ENCODE measurements at places on chromosomes 12 and 14.

GRCh38 chr12:26701604-26702215 is 131.3 kb downstream of the ITPR2 start:
- no peak for DNase-seq

DNA sequence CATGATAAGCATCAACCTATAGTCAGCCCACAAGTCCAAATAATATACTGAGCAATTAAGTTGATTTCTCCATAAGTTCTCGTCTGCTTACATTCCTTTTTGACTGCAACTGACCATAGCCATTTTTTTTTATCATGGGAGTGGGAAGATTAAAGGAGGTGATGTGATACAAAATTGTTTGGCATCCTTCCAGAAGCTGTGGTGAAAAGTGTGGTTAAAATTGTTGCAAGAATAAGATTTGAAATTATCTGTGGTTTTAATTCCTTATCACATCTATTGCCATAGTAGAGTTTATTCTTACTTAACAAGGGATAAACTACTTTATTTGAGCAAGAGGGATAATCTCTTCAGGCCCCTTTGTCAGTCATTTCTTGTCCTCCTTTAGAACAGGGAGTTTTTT is 50.7 kb downstream of the LIN52 start:
- DNase-seq = no peak

DNA sequence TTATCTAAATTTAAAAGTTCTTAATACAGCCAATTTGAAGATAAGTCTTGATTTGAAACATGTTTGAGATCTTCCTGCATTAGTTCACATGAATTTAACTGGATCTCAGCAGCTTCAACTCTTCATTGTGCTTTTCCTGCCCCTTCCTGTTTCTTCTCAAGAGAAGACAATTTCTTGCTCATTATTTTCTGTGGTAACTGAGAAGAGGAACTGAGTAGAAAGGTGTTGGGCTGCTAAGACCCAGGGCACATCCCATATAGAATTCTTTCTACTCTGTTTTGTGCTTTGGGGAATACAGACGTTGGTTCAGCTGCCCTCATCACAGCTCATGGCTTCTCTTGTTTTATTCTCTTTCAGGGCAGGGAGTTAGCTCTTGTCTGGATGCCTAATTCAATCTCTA is 110.2 kb downstream of the SNAPC1 start:
- no peak for DNase-seq

DNA sequence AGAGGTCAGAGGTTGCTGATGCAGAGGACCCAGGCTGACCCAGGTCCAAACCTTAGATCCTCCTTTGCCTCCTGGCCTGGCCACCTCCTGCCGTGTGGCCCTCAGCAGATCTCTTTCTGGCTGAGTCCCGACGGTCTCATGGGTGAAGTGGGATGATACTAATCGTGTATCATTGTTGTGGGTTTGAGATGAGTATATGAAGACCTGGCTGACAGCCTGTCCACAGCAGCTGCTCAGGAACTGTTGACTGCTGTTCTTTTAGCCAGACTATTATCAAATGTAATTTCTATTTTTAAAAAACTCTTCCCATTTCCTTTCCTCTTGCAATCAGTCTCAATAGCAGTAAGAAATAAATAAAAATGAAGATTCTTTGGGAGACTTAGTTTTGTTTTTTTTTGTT is 45.6 kb downstream of the ANKRD9 start:
- DNase-seq = no peak

- no peak for DNase-seq
Observed at GRCh38 chr12:51351913-51352532, 5.5 kb upstream of the CELA1 start.

DNA sequence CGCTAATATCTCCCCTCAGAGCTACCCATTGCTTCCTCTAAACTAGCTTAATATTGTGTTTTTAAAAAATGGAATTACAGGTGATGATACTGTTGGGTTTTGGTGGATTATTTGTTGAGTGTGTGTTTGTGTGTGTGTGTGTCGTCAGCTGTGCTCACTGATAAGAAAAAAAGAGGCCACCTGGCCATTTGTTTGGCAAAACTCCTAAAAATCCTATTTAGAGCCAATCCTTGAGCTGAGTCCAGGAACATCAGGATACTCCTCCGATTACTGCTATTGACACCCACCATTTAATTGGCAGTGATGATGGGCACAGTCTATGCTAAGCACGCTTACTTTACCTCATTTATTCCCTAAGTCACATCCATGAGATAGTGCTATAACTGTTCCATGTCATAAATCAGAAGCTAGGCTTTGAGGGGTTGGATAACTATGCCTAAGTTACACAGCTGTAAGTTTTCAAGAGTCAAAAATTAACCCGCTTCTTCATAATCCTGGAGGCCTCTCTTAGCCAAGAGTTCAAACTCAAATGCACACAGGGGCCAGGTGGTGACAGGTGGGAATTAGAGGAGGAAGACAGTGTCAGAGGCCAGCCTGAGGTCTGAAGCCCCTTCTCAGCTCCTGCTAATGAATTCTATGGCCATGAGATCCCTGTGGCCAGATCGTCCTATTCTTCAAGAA is 1026.6 kb upstream of the TMEM132C start:
- no peak for DNase-seq

DNA sequence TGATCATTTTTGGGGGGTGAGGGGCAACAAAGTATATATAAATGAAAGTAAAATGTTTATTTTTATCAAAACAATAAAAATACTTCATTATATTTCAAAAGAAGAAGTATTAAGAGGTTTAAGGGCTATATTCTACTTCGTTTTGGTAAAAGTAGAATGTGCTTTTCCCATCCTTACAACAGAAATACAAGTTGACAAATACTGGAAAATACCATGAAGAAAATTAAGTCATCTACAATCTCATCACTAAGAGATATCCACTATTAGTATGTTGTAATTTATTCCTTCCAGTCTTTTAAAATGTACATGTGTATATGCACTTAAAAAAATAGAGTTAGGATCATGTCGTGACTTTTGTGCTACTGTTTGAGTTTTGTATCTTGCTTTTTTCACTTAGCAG is 92.8 kb downstream of the PCNX1 start:
- DNase-seq = no peak

- DNase-seq = peak; percentile 57
Observed at GRCh38 chr14:50001151-50001998, 108.5 kb downstream of the ARF6 start.

DNA sequence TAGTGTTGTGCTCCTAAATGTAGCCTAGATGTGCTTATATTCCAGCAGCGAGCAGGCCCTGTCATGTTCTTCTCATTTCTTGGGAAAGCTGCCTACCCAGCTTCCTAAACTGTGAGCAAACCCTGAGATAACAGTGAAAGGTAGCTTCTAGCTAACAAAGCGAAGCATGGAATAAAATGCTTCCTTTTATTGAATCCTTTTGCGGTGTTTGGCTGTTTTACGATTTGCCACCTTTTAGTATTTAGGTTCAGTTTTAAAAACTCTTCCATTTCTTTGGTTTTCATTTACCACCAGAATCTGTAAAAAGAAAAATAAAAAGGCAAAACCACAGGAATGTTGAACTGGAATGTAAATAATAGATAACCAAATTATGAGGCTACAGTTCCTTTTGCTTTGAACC is 5.0 kb upstream of the PKP2 start:
- no peak for DNase-seq

- no peak for DNase-seq
Observed at GRCh38 chr12:27672643-27673042, 23.6 kb upstream of the REP15 start.

DNA sequence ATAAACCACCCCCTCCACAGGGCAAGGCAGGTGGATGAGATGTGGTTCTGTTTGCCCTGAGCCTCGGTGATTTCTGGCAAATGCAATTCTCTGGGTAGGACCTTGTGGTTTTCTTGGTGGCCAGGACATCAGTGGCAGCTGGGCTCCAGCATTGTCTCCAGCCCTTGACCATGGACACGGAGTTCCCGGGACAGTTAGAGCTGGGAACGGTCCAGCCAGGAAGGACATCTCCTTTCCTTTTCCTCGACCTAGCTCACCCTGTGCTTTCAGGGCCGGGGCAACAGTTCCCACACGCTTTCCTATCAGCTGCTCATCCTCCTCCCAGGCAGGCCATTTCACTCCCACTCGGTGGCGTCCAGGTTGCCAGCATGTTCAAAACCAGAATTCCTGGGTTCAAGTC is 9.2 kb downstream of the SERPINA4 start:
- DNase-seq = no peak

DNA sequence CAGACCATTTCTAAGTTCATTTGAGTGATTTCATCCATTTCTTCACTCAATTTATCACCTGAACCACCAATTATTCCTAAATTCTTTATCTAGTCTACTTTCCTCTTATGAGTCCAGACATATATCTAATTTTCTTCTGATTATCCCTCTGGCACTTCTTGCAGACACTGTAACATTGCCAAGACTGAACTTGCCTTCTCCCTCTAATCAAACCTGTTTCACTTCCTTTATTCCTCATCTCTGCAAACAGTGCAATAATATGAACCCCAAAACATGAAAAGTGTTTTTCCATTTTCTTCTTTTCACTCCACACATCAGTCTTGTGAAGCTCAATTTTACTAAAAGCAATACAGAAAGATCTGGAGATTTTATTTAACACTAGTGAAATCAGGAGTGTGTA is 37.8 kb upstream of the PTPRQ start:
- no peak for DNase-seq

- DNase-seq = peak; percentile 14
Observed at GRCh38 chr12:4215229-4216186, 58.1 kb upstream of the CCND2 start.

DNA sequence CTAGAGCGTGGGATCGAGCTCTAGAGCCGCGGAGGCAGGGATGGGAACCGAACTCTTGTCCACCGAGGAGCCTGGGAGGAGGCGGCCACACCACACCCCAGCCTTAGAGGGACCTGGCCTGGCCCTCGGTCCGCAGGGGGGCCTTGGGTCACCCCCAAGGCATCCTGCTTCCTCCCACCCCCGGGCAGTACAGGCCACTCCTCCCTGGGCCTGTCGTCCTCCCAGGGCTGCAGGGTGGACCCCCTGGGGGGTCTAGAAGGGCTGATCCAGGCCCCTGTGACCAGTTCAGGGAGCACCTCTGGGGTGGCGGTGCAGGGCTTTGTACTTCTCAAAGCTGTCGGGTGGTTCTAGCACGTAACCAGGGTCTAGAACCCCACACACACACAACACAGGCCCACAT is 79.1 kb upstream of the FBRSL1 start:
- no peak for DNase-seq

DNA sequence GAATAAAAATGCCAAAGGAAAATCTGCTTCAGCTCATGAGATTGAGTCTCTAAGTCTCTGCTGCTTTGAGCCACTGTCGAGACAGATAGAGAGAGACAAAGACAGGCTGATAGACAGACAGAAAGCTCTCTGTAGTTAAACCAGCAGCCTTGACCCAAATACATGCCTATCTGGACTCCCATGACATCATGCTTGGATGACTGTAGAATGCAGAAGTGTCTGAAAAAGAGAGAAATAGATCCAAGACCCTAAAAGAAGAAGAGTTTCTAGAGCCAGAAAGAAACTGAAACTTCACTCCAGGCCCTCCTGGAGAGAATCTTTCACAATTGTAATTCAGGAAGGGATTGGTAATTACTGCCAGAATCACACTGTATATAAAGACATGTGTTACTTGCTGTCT is 122.6 kb upstream of the PLXNC1 start:
- no peak for DNase-seq

GRCh38 chr12:75945581-75945980 is 86.0 kb downstream of the PHLDA1 start:
- DNase-seq = no peak

GRCh38 chr12:39935275-39935674 is 170.6 kb downstream of the SLC2A13 start:
- DNase-seq = no peak

DNA sequence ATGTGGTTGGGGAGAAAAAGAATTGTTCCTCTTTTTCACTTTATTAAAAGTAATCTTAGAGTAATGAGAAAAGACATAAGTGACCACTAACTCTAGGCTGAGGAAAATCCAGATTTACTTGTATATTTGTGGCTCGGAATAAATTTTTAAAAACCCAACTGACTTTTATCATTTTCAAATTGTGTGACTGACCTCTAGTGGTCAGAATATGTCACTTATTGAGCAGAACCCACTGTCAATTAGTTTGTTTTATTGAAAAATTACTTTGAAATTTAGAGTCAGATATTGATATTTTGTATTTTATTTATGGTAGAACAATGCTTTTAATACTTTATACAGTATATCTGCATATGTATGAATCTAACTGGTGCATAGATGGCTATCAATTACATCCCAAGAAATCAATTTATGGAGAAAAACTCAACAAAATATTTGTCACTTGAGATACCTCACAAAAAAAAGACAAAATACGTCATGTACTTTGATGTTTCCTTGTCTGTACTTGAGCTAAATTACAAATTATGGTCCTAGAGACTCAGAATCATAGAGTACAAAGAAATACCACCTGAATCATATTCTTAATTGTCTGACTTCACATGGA is 229.4 kb downstream of the CNTN1 start:
- DNase-seq = no peak

GRCh38 chr14:103593577-103593976 is 30.8 kb downstream of the COA8 start:
- no peak for DNase-seq

DNA sequence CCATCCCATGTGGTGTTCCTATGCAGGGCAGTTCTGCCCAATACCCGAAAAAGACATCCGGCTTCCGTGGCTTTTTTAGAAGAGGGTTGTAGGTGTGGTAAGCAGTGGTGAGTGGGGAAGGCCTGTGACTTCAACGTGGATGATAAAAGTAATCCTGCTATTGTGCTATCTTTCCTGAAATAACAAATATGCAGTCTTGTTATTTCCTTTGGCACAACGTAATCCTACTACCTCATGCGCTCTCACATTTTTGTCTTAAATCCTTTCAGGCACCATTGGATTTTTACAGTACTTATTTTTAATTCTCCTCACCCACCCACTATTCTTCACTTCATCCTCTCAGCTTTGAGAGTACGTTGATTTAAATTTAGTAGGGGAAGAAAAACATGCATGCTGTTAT is 96.8 kb downstream of the IPO8 start:
- DNase-seq = no peak

DNA sequence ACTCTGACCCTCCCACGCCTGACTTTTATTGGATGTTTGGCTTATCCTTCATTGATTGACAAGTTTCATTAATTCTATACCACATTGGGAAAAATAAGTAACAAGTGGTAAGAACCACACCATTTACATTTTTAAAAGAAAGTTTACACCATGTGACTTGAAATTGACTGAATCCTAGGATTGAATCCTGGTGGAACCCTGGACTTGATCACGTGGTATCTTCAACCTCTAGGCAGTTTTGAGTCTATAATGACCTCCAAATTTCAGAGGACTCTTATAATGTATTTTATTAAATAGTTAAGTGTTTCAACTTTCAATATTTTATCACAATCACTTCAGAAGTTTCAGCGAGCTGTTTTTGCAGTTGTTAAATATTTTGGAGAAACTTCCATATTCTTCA is 172.0 kb downstream of the SLC6A15 start:
- no peak for DNase-seq

- DNase-seq = peak; percentile 95
Observed at GRCh38 chr12:21657326-21658077, at the start of gene LDHB. LDHB (minus strand) TSS chr12:21657842; CDS start chr12:21654671, 3,171 bp downstream.

DNA sequence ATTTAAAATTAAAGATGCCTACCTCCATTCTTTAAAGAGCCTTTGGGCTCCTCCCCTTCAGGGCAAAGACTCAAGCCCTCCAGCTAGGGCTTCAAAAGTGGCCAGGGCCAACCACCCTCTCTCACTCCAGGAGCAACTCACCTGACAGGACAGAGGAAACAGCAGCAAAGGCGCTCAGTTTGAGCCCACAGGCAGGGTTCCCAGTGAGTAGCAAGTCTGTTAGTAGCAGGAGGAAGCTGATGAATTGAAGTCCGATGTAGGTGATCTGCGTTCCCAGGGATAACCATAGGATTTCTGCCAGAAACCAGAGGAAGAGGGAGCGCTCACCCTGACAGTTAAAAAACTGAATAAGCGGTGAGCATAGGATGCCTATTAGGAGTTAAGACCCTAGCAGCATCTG is 15.7 kb downstream of the GSG1 start:
- no peak for DNase-seq
